Activated T-cell treated with anti-CD3 and anti-CD28 coated beads, Interleukin-2, amount 50 U/mL, for 1 hour (primary cell): ENCODE measurements at places on chromosomes 5 and 9.

DNA sequence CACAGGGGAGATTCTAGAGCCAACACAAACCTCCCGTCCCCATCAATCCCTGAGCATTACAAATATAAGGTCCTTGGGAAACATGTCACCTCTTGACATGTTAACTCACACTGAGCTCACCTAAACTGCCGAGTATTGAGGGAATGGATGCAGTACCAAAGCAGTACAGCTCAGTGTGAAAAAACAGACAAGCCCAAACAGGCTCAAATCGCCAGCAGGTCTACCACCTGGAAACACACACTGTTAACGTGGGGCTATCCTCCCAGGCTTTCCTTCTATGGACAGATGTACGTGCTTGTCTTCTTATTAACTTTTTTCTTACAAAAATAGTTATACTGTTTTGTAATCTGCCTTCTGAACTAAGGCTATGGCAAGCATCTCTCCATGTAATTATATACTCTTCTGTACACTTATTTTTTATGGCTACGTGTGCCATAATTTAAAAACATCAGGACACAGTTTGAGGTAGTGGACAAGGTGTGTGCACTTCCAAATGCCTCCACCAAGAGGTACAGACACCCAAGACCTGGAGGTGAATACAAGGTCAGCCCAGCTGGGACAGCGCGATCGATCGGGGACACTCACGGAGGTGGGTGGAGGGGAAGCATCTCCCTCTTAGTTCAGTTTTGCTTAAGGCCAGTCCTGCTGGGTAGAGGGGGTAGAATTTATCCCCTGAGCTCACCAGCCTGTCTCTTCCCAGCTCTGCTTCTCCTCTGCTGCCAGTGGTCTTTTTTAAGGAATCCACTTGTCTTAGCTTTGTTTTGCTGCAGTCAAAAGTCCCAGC, 76.5 kb downstream of the DAP start:
- no peak for DNase-seq

DNA sequence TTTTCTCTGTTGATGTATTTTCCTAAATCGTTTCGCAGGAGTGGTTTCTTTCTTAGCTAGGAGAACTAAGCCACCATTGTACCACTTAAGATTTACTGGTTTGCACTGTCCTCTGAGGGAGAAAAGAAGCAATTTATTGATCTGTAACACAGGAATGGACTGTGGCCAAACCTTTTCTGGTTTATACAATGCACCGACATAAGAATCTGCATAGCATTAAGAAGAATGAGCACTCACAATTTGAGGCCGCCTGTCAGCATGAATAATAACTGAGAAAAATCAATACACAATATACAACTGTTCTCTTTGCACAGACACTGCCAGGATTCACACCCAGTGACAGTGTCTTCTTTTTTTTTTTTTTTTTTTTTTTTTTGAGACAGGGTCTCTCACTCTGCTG, 168.6 kb upstream of the DMRT1 start:
- DNase-seq: no peak

DNA sequence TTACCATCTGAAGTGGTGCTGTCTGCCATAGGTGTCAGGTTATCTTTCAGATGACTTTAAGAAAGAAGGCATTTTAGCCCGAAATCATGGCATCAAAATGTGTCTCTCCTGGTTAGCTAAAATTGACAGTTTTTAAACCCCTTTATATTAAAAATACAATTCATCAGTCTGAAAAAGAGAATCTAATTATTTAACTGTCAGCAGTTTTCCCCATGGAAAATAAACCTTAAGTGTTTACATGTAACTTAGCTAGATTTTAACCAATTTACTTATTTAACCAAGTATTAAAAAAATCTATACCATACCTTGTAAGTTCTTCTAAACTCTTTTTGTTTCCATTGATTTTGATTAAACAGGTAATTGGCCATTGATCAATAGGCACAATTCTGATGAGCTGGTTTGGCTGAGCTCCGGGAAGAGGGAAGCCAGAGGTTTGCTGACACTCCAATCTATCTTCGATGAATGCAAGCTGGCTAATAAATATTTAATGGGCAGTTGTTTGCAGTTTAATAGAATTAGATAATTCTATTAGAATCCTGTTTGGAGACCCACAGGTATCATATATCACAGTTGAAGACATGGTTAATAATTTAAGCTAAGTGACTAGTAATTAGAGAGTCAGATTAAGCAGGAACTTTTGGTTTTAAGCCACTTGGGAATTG, 114.0 kb downstream of the MAT2B start:
- no peak for DNase-seq

DNA sequence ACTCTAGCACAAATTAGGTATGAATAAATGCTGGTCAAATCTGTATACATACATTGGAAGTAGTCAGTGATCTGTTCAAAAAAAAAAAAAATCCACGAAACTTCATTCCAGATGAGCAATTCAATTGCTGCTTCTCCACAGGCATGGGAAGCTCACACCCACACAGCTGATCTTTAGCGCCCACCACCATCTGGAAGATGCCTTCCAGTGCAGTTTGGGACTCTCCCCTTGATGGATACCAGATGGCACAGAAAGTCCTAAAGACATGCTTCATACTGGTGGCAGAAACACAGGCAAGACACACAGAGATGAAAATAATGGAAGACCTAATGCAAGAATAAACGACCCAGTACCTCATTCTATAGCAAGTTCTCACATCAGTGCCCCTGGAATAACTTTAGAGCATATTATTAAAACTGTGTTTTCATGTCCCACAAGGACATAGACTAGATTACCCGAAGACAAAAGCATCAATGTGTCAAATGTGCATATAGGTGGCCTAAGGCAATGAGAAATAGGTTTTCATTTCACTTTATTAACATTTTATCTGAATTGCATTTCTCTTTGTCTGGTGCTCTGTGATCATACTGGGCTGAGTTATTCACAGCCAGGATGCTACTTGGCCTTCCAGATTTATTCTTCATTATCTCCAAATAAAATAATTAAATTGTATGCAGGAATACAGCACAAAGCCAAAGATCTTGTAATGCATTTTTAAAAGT, 135.4 kb upstream of the TAS2R1 start:
- DNase-seq: no peak

- DNase-seq: no peak
Measured at GRCh38 chr9:83304686-83305085, 233.5 kb downstream of the FRMD3 start.

DNA sequence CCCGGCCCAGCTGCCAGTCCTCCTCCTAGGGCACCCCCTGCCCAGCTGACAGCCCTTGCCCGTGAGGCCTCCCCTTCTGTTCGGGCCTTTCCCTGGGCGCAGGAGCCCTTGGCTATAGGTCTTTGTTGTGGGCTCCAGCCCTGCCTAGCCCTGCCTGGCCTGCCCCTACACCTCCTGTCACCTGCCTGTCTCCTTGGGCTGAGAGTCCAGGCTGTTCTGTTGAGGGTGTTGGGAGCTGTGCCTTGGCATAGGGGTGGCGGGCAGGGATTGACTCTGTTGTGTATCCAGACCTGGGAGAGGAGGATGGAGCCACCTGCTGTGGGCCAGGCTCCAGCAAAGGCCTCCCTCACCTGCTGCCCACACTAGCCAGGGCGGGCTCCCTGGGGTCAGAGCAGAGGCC, 11.6 kb downstream of the FCN2 start:
- no peak for DNase-seq
